ENCODE measurements at places on chromosomes 6 and 20. TPM values are rescaled to one million over a fixed set of nuclear protein-coding genes. Genes with fewer than 3 reads are reported as not detected.

Gene RGS19
- 4.0 TPM for polyA plus RNA-seq

Gene PRKN
- 3.9 TPM for polyA plus RNA-seq

DNA sequence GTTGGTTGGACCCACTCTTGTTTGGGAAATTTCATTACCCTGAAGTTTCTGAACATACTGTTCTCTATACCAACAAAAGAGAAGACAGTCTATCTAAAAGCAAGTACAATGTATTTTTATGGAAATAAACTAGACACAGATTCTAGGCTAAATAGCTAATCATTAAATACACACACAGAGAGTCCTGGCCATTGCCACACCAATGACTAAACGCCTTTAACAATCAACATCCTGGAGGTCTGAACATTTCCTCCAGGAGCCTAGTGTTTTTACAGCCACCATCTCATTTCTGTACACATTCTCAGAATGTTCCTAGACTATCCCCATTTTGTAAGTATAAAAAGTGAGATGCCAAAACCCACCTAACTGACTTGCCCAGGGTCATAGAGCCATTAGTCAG, 141.6 kb upstream of the RREB1 start:
- DNase-seq, result no peak

- no peak for DNase-seq
Observed at GRCh38 chr20:47350691-47351545, 5.6 kb downstream of the ZMYND8 start.

DNA sequence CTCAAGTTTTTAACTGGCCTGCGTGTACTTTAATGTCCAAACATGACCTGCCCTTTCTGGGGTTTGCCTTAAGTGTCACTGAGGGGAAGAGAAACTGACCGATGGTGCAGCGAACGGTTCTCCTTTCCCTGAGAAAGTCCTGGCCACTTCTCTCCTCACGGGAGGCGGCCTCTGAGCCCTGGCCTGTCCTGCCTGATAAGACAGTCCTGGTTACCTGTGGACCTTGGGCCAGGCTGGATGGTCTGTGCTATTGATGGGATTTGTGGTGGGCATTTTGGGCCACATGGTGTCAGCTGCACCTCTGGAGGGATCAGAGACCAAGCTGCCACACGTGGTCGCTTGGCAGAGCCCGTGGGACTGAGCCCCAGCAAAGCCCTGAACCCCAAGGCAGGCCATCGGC, 11.6 kb upstream of the NTSR1 start:
- no peak for DNase-seq
